ENCODE measurements at places on chromosomes 2 and 18.

- DNase-seq = no peak
These were observed 233.3 kb upstream of the MGAT5 start for GRCh38 chr2:134020608-134021007.

- no peak for DNase-seq
These were observed 86.0 kb downstream of the KCTD1 start for GRCh38 chr18:26462355-26462754.

GRCh38 chr2:27902098-27902497, 11.6 kb downstream of the BABAM2 start:
- no peak for DNase-seq

DNA sequence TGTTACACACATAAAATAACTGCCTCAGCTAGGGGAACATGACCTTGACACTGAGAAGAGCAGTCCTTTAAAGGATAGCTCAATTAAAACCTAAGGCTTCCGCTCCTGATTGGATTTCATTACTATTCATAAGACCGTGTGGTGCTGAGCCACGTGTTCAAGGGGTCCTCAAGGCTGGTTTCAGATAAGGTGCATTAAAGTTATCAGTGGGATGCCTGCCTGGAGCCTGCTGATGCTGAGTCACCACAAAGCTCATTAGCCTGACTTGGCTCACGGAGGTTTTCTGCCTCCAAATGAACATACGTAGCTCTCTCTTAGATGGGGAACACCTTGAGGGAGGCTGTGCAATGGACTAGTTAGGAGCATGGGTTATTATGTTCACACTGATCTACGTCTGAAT, 518.9 kb downstream of the TDRD15 start:
- no peak for DNase-seq

- no peak for DNase-seq
These were observed 227.3 kb downstream of the LOXHD1 start for GRCh38 chr18:46429649-46430224.

DNA sequence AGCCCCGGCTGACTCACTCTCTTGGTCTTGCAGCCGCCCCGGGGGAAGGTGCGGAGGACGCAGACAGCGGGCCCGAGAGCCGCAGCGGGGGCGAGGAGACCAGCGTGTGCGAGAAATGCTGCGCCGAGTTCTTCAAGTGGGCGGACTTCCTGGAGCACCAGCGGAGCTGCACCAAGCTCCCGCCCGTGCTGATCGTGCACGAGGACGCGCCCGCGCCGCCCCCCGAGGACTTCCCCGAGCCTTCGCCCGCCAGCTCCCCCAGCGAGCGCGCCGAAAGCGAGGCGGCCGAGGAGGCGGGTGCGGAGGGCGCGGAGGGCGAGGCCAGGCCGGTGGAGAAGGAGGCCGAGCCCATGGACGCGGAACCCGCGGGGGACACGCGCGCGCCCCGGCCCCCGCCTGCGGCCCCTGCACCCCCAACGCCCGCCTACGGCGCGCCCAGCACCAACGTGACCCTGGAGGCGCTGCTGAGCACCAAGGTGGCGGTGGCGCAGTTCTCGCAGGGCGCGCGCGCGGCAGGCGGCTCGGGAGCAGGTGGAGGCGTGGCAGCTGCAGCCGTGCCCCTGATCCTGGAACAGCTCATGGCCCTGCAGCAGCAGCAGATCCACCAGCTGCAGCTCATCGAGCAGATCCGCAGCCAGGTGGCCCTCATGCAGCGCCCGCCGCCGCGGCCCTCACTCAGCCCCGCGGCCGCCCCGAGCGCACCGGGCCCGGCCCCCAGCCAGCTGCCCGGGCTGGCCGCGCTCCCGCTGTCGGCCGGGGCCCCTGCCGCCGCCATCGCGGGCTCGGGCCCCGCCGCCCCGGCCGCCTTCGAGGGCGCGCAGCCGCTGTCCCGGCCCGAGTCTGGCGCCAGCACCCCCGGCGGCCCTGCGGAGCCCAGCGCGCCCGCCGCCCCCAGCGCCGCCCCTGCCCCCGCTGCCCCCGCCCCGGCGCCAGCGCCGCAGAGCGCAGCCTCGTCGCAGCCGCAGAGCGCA, 12.7 kb downstream of the SALL3 start:
- no peak for DNase-seq

DNA sequence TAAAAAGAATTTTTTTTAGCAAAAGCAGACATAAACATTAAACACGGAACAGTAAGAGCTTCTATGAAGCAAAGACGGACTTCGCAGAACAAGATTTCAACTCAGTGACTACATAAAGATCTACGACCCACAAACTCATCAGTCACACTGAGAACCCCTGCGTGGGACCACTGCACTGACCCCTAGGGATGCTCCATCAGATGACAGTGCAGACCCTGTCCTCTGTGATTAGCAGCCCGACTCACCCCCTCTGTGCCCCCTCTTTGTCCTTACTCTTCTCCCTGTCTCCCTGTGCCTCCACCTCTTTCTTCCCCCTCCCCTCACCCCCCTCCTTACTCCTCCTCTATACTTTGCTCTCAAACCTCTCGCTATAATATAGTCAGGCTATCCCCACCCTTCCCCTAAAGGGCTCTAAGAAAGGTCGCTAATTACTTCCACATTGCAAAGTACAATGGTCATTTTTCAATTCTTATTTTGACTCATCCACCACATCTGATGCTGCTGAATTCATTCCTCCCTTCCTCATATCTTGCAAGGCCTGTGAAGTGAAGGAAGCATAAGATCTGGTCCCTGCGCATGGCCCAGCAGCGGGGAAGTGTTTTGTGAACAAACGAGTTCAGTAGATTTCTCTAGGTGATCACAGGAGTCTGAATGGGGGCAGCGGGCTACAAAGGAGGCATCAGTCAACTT, 89.3 kb downstream of the CABYR start:
- no peak for DNase-seq

DNA sequence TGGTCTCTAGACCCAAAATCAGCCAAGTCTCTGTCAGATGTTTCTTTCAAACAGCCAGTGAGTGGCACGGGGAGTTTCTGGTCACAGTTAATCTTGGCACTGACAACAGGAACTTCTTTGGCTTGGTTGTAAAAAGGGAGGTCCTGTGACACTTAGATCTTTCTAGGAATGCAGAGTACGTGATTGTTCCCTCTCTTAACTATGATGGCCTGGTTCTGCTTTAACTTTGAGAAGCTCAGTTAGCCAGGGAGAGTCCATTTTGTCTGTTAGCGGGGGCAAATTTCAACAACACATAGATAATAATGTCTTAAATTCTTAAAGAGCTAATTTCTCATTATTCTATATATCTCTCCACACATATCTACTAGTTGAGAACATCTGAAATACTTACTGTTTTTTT, 344.5 kb upstream of the LRRTM4 start:
- no peak for DNase-seq

DNA sequence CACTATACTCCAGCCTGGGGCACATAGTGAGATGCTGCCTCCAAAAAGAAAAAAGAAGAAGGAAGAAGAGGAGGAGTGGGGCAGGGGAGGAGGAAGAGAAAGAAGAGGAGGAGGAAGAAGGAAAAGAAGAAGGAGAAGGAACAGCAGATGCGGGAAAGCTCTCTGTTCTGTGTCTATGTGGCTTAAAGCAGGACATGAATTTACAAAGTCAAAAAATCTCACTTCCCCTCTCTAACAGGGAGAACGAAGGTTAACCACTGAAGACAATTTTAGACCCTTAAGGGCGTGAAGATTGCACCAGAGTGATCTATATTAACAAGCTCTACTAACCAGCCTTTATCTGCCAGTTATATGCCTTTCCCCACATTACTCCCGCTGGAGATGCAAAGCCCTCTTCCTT, 258.9 kb downstream of the METTL4 start:
- DNase-seq = no peak

DNA sequence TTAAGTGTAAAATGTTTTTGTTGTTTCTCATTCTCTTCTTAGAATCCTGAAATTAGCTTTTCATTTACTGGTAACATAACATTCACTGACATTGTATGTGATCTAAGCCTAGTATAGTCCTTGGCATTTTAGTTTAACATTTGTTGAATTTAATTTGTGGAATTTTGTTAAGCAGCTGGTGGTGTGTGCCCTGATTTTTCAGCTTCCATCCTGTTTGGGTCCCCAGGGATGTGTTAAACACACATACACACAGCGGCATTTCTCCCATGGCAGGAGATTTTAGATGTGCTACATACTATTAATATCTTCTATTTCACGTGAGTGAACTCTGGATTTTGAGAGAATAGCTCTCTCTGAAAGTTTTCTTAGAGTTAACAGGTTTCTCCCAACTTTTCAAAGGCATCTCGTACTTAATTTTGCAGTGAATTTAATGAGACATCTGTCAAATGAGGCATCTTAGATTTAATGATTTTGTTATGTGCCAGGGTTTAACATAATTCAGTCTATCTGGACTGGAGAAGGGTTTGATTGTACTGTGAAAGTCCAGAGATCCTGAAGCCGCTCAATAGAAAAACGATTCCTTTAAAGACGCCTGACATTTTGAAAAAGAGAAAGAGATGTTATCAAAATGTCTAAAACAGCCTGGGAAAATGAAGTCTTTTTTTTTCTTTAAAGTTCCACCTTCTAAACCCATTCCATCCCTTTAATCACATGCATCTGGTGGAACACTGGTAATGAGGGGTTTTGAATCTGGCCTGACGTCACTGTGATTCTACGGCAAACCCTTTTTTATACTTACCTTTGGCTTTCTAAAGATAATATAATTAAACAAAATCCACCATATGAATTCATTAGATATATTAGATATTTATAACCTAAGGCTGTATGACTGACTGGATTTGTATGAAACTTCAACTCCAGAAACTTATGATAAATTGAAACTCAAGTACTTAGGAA, 6.8 kb downstream of the PHLPP1 start:
- no peak for DNase-seq

DNA sequence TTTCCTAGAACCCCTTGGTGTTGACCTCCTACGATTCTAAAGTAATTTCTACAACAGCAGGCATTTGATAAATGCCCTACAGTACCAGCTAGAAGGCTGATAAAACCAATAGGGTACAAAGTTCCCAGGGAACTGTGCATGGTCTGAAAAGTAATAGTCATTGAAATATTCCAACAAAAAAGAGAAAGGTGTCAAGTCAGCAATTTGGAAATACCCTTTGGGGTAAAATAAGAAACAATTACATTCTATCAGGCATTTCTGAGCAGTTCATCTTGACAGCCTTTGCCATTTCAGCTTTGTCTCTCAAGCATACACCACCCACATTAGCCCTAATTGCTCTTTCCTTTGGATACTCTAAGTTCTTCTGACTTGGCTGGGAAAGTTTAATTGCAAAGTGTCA, 542.9 kb upstream of the DDX18 start:
- no peak for DNase-seq

- no peak for DNase-seq
These were observed 9.6 kb downstream of the IRS1 start for GRCh38 chr2:226790011-226790410.

GRCh38 chr2:180577567-180577966, 402.8 kb upstream of the UBE2E3 start:
- no peak for DNase-seq

DNA sequence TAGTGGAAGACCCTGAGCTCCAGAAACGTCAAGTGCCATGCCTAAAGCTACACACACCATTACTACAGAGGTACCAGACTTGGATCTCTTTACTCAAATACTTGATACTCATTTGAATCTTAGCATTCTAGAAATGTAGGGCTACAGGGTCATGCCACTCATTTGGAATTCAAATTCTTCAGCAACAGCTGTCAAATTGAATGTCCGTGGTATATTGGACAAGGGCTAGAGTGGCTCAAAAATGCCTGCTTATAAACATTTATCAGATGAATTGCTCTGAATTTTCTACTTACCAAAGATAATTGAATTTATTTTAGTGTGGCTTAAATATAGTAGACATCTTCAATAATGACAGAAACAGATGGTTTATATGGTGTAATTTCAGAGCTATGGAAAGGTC, 669.7 kb downstream of the SLC4A3 start:
- DNase-seq = no peak

GRCh38 chr2:241980193-241980592, 110.7 kb downstream of the RTP5 start:
- no peak for DNase-seq

- DNase-seq = no peak
These were observed 48.6 kb upstream of the FSIP2 start for GRCh38 chr2:185689906-185690539.

DNA sequence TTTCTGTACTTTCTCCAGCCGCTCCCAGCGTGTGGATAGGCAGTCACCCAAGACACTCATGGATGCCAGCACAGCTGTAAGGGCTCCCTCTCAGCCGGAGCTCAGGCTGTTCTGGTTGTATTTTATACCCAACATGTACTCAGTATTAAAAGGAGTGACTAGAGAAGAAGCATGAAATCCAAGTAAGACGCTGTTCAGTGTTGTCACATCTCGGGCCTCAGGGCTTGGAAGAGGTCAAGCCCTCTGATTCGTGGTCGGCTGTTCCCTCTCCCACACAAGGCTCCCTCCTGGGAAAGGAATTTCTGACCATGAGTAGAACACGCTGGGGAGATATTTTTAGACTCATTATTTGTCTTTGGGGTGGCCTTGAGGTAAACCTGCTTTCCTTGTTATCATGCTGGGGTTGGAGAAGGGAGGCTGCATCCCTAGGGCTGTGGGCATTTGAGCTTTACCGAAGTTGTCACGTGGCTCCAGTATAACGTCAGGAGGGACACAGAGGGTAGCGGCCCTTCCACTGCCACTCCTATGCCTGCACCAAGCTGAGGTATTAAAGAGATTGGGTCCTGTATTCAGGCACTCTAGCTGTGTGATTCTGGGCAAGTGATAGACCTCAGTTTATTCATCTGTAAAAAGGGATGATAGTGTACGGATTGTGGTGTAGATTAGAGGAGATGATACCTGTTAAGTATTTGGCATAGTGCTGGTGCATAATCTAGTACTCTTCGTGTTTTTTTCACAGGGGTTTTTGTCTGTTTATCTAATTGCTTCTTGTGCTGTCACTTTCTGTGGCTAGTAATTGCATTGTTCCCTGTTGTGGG, 34.1 kb downstream of the HK2 start:
- no peak for DNase-seq

DNA sequence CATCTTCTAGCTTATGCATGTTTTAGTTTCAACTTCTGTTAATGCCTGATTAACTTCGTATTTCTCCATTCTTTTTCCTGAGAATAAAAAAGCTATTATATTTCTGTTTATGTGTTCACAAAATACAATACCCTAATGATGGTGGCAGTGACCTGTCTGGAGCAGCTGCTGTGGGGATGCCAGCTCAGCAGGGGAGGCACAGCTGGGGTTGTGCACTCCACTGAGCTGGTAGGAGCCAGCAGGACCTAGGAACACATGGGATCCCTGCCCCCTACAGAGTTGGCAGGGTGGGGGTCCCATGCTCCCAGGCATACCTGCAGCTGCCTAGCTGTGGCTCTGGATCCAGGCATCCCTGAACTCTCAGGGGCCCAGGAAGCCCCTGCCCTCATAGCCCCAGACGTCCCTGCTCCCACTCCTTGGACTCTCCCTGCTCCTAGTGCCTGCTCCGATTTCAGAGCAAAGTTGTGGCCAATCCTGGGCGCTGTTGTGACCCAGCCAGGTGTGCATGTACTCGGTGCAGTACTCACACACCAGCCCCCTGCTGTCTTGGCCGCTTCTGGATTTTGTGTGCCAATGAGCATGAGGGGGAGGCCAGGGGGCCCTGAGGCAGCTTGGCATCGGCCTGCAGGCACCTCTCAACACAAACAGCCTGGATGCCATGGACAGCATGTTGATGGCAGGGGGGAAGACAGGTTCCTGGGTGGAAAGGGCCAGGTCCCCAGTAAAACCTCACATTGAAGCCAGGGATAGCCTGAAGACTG, 546.0 kb downstream of the ZNF804A start:
- DNase-seq = no peak

GRCh38 chr2:49042488-49042887, 111.8 kb downstream of the FSHR start:
- DNase-seq = no peak
